ENCODE measurements at places on chromosomes 7 and 10. TPM values are rescaled to one million over a fixed set of nuclear protein-coding genes. Genes with fewer than 3 reads are reported as not detected.

The ALOX5 gene
- 28.2 TPM for total RNA-seq

The FAM131B gene
- 0.54 TPM for total RNA-seq

DNA sequence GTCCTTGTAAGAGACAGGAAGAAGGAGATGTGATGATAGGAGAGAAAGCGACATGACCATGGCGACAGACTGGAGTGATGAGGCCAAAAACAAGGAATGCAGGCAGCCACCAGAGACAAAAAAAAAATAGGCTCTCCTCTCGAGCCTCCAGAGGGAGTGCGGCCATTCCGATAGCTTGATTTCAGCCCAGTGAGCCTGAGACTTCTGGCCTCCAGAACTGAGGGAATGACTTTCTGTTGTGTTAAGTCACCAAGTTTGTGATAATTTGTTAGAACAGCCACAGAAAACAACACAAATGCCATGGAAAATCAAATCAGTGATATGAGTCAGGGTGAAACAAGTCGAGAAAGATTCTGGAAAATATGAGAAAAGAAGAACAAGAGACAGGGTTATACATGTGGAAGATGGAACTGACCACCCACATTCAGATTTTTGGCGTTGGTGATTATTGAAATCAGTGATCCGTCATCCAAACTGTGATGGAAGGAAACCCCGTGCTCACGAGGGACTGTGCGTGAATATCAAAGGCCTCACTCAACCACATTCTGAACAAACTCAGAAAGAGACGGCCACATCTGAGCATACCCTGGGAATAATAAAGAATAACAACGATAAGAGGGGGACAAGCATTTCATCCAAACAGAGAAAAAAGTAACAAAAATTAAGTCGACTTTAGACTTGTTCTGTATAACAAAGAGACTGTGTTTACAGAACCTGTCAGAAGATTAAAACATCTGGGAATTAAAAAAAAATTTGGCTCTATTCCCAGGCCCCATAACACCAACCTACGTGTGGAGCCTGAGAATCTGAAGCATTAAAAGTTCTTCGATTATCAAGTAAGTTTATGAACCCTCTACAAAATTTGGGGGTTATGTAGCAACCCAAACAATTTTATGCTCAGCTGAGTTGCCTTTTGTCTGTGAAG is 72.1 kb downstream of the EEPD1 start:
- H3K36me3 ChIP-seq, result no peaks in the 10 kb centered on the region
- H3K27me3 ChIP-seq, result no peaks in the 10 kb centered on the region
- DNase-seq, result no peak
- no peak overlapping the region for H3K4me3 ChIP-seq

The ZNF503 gene
- 17.1 TPM for total RNA-seq

DNA sequence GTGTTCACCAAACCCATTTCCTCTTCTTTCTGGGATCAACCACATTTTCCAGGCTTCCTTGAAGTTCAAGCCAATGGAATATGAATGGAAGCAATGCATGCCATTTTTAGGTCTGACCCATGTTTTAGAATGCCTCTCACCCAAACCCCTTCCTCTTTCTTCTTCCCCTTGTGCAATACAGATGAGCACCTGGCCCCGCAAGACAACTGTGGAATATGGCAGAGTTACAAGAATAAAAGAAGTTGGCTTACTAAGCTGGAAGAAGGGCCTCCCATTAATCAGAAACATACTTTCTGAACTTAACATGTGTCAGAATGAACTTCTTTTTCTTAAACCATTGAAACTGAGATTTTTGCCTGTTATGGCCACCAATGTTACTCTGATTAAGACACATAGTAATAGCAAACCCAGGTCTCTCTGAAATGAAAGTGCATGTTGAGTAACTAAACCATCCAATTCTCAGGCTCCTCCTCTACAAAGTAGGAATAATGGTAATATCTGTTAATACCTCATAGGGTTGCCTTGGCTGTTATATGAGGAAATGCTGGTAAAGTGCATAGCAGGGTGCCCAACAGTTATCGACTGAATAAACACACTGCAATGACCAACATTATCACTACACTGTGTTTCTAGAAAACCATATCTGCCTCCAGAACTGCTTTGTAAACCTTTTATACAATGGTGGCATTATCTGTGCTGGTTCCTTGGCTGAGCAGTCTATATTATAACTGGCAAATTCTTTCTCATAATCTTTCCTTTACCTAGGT is 382.2 kb upstream of the NRP1 start:
- H3K4me1 ChIP-seq, result no peaks in the 10 kb centered on the region
- no peaks in the 10 kb centered on the region for H3K27me3 ChIP-seq
- no peak for DNase-seq
- H3K4me3 ChIP-seq, result no peak overlapping the region

The CCNJ gene
- total RNA-seq, result 6.3 TPM

The TNPO3 gene
- total RNA-seq, result 52.3 TPM

- no peak for DNase-seq
- H3K27me3 ChIP-seq, result no peaks in the 10 kb centered on the region
- no peak overlapping the region for H3K4me3 ChIP-seq
- H3K4me1 ChIP-seq, result no peaks in the 10 kb centered on the region
Measured at GRCh38 chr10:14008740-14009080, 322.0 kb downstream of the FRMD4A start.

GRCh38 chr10:120999868-121000267 is 148.7 kb downstream of the WDR11 start:
- no peaks in the 10 kb centered on the region for H3K27me3 ChIP-seq
- H3K36me3 ChIP-seq, result no peaks in the 10 kb centered on the region
- no peak for DNase-seq
